NCI-H82 (cell line): ENCODE measurements at places on chromosomes 3 and 15.

DNA sequence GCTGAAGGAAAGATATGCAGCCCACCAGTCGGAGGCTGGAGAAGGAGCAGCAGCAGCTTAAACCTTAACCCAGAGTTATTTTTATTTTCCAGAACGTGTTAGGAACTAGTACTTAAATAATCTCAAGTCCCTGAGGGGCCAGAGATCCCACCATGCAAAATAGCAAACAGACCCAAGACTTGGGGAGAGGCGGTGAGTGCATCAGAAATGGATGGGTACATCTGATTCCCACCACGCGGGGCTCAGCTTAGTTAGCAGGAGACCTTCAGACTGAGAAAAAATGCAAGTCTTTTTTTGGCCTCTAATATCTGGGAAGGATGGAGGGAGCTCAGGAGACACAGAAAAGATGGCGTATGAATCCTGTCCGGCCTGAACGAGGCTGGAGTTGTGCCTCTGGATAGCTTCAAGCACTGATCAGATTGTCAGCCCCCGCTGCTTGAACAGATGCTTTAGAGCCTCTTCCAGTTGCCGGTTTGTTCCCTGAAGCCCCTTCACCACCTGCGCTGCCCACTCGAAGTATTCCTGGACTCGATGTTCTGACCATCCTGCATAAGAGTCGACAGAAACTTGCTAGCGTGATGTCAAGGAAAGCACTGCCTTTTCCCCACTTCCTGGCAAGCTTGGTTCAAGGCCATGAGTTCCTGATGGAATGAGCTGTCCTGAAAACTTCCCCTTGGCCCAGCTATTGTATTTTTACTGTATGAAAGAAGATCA is 1.3 kb downstream of the HDDC3 start:
- peak; percentile 35 for DNase-seq

GRCh38 chr15:69016021-69016595 is 1.6 kb downstream of the NOX5 start:
- DNase-seq: no peak

DNA sequence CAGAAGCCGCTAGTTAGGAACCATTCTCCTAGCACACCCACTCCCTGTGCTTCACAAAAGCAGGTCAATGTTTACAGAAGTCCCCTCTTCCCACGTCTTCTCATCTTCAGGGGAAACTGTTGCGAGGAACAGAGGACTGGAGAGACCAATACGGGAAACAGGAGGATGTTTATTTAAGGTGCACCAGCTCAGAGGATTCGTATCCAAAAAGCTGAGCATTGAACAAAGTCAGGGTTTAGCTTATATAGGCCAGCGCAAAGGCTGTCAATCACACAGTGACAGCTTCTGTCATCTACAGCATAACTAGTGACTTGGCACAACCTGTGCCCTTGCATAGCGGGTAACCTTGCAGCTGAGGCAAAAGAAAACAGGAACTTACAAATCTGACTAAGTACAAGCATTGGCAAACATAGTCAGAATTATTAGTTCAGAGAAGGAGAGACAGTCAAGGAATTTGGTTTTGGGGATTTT is 61.3 kb downstream of the ZDHHC19 start:
- no peak for DNase-seq

DNA sequence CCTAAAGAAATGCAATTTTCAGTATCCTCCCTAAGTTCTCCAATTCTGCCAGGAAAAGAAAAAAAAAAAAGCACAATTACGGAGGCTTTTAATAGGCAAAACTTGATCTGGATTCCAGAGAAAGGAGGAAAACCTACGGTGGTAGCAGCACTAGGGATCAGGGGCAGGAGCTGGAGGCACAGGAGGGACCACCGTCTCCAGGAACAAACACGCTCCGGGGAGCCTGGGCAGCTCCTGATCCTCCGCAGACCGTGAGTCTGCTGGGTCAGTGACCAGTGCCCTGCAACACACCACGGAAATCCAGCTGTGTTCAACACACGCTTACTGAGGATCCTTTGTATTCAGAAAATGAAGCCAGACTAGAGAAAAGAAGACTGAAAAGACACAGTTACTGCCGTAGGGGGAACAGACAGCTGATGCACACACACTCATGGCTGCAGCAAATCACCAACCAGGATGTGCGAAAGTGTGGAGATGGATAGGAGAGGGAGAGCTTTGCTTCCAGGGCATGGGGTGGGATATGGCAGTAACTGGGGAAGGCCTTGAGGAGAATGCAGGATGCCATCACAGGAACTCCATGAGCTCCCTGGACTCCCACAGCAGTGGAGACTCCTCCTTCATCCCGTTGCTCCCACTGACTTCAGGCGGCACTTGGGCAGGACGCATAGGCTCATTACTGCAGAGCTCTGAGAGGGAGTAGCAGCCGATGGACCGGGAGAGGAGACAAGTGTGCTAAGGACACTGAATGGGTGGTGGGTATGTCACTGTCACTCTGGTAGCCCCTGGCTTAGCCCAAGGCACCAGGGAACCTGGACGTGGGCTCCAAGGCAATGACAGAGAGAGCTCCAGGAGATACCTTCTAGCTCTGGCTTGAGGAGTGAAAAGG is 167.0 kb downstream of the ATP10A start:
- DNase-seq: no peak

- DNase-seq: no peak
Measured at GRCh38 chr15:49628379-49628778, 7.5 kb downstream of the DTWD1 start.

GRCh38 chr3:123076496-123077418 is 9.9 kb downstream of the PDIA5 start:
- DNase-seq: peak; percentile 94

DNA sequence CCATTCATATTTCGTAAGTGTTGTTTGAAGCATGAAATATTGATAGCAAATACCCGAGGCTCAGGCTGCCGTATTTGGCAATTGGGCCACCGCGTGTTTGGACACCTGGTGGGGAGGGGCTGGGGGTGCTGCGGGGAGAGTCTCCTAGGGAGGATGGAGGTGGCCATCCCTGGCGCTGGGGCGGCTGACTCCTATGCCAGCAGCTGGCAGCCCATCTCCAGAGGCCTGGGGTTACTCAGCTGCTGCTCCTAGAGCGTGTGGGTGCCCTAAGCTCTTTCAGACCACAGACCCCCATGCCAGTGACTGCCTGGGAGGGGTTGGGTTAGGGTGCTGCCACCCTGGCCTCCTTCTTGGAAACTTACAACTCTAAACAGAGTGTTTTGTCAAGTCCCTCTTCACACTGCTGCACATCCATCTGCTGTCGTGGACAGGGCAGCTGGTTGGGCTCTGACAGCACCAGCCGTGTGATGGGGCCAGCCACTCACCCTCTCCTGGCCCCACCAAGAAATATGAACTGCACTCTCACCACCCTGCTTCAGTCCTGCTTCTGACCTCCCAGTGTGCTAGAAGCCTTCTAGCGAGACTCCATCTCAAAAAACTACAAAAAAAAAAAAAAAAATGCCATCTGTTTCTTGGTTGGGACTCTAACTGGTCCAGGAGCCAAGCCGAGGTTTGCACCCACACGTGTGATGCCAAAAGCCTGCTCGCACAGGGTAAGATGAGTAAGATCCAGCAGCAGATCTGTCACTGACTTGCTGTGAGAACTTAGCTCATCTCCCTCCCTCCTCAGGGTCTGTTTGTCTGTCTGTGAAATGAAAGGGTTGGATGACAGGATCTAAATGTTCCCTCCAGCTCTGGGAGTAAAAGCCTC is 156.2 kb downstream of the MEGF11 start:
- peak; percentile 30 for DNase-seq

GRCh38 chr3:109548192-109548938 is 211.0 kb upstream of the DPPA4 start:
- DNase-seq: peak; percentile 12

GRCh38 chr3:176490357-176490756 is 706.9 kb downstream of the TBL1XR1 start:
- DNase-seq: no peak

DNA sequence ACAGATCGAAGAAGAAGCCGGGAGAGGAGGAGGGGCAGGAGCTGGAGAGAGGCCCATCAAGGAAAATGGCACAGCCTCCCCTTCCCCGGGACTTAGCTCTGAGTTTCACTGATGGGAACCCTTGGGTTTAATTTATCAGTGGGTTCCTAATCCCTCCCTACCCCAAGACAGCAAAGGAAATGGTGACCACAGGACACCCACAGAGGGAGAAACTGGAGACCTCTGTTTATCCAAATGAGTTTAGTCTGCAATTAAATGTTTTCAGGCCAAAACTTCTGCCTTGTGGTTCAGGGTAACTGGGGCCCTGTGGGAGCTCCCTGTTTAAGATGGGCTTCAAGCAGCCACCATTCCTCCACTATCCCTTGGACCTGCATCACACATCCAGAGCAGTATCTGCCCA is 190.8 kb upstream of the TOPAZ1 start:
- no peak for DNase-seq

DNA sequence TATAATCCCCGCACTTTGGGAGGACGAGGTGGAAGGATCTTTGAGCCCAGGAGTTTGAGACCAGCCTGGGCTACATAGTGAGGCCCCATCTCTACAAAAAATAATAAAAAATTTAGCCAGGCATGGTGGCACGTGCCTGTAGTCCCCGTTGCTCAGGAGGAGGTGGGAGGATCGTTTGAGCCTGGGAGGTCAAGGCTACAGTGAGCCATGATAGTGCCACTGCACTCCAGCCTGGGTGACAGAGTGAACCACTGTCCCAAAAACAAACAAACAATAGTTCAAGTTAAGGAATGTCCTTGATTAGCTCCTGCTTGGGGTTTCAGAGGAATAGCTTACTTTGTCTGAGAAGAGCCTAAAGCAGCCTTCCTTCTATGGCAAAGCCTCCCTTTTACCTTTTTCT is 51.7 kb upstream of the AMOTL2 start:
- DNase-seq: no peak

DNA sequence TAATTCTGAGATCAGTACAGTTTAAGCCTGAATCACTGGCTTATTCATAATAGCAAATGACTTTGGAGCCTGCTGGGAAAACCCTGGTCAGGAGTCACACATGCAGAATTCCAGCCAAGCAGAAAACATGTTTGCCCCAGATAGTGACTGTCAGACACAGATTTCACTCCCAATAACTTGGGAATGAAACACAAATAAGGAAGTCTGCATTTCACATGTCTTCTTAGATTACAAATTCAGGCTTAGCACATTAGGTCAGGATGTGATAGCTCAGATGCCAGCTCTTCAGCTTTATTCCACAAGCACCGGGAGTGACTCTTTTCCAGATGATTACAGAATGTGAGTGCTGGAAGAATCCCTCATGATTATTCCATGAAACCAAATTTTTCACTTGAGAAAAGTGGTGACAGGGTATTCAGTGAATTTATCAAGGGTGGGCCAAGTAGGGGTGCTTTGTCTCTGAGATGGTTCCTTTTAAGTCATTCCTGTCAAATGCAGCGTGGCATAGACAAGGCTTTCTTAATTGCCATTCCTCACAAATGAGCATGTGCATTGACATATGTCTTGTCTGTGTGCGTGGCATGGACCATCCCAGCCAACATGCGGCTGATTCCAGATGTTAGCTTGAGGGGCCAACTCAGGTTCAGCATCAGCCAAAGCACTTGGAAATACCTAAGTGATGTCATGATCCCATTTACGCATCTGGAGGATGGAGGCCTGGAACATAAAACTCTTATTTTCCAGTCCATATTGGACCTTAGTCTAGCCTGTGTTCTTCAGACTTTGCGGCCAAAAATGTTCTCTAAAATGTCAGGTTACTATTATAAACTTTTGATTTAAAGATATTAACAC is 191.0 kb downstream of the EPHB1 start:
- DNase-seq: peak; percentile 15

- DNase-seq: no peak
Measured at GRCh38 chr15:98823012-98823458, 174.7 kb downstream of the IGF1R start.

GRCh38 chr3:73060302-73060723 is 1.1 kb upstream of the EBLN2 start:
- no peak for DNase-seq

DNA sequence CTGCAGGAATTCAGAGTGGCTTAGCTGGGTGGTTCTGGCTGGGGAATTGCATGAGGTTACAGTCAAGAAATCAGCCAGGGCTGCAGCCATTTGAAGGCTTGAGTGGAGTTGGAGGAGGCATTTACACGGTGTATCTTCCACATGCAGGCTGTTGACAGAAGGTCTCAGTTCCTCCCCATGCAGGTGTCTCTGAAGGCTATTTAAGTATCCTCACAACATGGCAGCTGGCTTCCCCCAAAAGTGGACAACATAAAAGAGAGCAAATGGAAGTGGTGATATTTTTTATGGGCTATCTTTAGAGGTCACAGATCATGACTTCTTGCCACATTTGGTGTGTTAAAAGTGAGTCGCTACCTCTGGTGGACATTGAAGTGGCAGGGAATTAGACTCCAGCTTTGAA is 60.1 kb upstream of the SPRED1 start:
- DNase-seq: no peak

GRCh38 chr15:38189671-38190295 is 62.9 kb upstream of the SPRED1 start:
- DNase-seq: no peak

DNA sequence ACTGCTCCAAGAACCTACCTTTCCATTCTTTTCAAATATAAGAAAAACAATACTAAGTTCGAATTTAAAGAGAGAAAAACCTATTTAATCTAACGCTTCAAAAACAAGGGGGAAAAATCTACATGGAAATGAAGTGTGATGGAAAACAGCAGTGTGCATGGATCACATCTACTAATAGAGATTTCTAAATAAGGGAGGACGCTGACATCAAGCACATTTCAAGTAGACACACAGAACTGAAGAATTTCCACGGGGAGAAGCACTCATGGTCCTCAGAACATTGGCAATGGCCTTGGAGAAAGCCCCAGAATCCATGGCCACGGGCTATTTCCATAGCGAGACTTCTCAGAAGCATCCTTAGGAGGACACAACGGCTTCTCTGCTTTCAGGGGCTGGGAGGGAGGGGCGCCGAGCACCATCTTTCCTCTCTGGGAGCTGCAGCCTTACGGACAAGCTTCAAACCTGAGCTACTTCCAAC is 1.0 kb downstream of the TASOR start:
- DNase-seq: no peak

DNA sequence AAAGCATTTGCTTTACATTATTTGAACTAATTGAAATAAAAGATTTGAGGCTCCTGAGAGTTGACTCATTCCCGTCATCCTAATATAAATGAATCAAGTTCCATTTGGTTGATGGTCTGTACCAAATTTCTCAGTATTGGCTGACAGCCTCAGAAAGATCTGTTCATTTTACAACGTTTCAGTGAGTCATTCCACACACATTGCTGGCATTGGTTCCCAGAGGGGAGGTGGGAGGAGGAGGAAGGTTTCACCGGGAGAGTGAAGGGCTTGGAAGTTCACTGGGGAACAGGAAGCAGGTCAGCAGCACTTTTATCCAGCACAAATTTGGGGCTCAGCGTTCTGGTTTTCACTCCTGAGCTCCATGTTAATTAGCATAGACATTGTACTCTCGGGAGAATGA is 176.7 kb upstream of the CADPS start:
- DNase-seq: no peak
